DMS 273 treated with DMSO at 0.1 percent for 48 hours (cell line): ENCODE measurements at places on chromosomes 2 and 18.
A peak's percentile ranks its signal among the peaks of the same experiment; 100 is the strongest.

- DNase-seq = peak; percentile 88
Observed at GRCh38 chr18:80033181-80034067, 810 bp upstream of the RBFA start.

GRCh38 chr2:3768960-3769765 is 65.8 kb downstream of the DCDC2C start:
- DNase-seq = no peak

DNA sequence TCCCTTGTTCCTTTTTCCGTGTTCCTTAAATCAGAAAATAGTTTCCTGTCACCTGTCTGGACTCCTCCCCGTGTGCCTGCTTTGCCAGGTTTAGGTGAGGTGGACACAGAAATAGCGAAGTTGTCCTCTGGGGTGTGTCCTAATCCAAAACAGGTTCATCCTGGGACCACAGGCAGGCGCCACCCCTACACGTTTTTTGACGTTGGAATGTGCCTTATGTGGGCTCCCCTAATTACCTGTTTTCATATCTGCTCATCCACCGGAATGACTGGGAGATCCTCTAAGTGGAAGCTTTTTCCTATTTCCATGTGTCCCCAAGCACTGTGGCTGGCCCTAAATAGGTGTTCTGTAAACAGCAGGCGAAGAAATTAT is 49.0 kb upstream of the PAIP2B start:
- DNase-seq = no peak

GRCh38 chr18:78975699-78976335 is 3.8 kb upstream of the SALL3 start:
- DNase-seq = no peak

- DNase-seq = no peak
Observed at GRCh38 chr2:130371723-130372054, 15.8 kb downstream of the PTPN18 start.

- DNase-seq = peak; percentile 80
Observed at GRCh38 chr2:136305517-136306192, 187.7 kb upstream of the CXCR4 start.

DNA sequence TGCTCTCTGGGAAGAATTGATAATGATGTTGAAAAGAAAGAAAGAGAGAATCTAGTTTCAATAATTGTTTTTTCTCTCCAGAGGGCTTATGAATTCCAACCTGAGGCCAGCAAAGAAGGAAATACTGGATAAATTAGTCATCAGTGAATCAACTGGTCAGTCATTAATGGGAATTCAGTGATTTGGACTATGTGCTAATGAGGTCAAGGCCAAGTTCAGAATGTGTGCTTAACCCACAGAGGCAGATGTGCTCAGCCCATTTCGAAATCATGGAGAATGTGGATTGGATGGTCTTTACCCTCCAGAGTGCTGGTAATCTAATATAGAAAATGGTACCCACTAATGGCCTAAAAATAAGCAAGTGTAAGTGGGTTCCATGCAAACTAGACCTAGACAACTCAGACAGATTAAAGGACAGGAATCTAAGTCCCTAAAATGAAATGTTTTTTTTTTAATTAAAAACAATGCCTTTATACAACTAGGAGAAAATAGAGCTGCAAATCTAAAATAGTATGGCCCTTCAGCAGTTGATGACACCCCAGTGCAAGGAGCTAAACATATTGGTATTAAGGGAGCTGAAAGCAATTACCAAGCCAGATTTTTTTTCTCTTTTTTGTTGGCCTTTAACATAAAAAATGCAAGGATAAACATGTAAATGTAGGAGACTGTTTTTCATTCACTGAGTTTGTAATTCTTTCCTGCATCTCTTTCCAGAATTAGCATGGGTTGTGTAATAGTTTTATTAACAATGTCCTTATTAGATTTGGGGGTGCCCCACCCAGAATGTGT is 296.9 kb downstream of the SATB2 start:
- DNase-seq = no peak

DNA sequence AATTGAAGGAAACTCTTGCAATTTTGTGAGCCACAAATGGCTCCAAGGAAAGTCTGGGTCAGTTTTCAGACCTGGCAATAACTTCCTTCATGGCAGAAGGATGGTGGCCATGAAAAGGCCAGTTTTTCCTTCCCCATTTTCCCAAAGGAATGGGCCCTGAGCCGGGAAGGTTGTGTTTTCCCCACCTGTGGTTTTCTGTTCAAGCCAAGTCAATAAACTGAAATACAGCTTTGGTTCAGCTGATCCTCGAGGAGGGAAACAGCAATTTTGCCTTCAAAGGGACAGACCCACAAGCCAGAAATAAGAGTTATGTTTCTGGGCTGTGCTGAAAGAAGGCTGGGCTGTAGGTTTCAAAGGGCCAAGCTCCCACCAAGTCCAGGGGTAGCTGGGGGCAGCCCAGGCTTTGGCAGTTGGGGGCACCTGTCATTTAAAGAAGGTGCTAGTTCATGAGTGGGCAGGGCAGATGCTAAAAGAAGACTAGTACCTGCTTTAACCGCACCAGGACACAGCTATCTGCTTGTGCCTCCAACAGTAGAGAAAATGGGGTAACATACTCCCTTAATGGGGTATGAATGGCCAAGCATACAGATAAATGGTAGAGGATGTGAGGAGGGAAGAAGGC is 97.0 kb downstream of the TTC32 start:
- DNase-seq = no peak

DNA sequence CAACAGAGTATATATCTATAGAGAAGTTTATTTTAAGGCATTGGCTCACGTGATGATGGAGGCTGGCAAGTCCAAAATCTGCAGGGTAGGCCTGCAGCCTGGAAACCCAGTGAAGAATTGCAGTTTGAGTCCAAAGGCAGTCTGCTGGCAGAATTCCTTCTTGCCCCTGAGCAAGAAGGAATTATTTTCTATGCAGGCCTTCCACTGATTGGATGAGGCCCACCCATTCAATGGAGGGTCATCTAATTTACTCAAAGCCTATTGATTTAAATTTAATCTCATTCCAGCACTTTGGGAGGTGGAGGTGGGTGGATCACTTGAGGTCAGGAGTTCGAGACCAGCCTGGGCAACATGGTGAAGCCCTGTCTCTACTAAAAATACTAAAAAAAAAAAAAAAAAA is 30.4 kb upstream of the C18orf32 start:
- no peak for DNase-seq

DNA sequence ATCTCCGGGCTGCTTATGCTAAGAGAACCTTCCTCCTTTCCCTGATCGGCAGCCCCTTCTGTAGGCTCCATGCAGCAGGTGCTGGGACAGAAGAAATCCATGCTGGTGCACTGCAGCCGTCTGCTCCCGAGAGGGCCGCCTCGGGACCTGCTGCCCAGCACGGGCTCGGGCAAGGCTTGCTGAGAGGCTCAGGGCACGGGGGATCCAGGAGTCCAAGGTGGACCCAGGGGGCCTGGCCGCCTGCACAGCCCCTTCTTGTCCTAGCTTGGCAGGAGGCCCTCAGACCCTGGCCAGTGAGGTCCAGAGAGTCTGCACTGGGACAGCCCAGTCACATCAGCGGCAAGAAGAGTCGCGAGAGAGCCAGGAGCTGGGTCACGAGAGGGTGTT is 13.3 kb upstream of the DUSP2 start:
- no peak for DNase-seq

GRCh38 chr2:238513346-238513745 is 86.6 kb downstream of the ASB1 start:
- DNase-seq = no peak

- DNase-seq = no peak
Observed at GRCh38 chr2:157444641-157445040, 752 bp upstream of the CYTIP start.

- DNase-seq = no peak
Observed at GRCh38 chr18:47448956-47449355, 197.5 kb upstream of the SKOR2 start.

DNA sequence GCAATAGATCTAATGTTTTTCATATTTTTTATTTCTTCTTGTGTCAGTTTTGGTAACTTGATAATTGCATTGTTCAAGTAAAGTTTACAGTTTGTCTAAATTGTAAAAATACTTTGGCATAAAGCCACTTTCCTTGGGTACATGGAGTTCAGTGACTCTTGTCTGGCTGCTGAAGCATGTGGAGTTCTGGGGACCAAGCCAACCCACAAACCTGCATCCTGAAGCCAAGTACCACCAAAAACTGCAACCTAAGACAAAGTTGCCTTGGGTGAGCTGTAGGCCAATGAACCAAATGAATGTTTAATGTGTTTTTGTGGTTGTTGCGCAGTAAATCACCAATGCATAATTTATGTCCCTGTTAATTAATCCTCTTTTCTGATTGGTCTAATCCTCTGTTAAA is 872.6 kb downstream of the BCL11A start:
- DNase-seq = no peak

- no peak for DNase-seq
Observed at GRCh38 chr18:63586966-63587365, at the start of gene SERPINB13. Gene SERPINB13 (plus strand): TSS chr18:63587343. CDS start chr18:63588668, 1,325 bp downstream.

GRCh38 chr2:102317715-102318114 is 6.4 kb downstream of the IL1RL1 start:
- DNase-seq = no peak

GRCh38 chr2:174681099-174682006 is 82.9 kb downstream of the CHRNA1 start:
- DNase-seq = no peak

GRCh38 chr2:99678625-99679024 is 188.8 kb upstream of the REV1 start:
- DNase-seq = no peak

- no peak for DNase-seq
Observed at GRCh38 chr2:219220652-219221402, 2.1 kb upstream of the ABCB6 start.

DNA sequence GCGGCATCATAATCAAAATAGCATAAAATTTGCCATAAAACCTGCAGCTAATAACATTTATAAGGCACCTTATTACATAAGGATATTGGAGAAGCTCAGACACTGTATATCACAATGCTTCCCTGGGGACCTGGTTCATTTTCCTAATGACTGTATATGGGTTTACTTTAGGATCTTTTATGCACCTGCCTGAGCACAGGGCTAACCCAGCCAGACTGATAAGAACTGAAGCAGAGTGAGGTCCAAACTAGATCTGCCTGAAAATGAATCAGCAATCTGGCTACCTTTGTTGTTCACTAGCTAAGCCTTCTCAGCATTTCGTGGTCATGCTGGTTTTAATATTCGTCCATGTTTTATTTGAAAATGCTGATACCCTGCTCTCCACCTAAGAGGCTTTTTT is 1922.3 kb upstream of the CELF4 start:
- DNase-seq = no peak

GRCh38 chr2:239819091-239819973 is 205.8 kb downstream of the NDUFA10 start:
- DNase-seq = no peak

- DNase-seq = no peak
Observed at GRCh38 chr2:236529606-236530005, 40.0 kb upstream of the ACKR3 start.

- DNase-seq = no peak
Observed at GRCh38 chr2:20544153-20544747, 97.4 kb downstream of the RHOB start.

GRCh38 chr2:135821190-135821589 is 15.8 kb downstream of the LCT start:
- DNase-seq = no peak

DNA sequence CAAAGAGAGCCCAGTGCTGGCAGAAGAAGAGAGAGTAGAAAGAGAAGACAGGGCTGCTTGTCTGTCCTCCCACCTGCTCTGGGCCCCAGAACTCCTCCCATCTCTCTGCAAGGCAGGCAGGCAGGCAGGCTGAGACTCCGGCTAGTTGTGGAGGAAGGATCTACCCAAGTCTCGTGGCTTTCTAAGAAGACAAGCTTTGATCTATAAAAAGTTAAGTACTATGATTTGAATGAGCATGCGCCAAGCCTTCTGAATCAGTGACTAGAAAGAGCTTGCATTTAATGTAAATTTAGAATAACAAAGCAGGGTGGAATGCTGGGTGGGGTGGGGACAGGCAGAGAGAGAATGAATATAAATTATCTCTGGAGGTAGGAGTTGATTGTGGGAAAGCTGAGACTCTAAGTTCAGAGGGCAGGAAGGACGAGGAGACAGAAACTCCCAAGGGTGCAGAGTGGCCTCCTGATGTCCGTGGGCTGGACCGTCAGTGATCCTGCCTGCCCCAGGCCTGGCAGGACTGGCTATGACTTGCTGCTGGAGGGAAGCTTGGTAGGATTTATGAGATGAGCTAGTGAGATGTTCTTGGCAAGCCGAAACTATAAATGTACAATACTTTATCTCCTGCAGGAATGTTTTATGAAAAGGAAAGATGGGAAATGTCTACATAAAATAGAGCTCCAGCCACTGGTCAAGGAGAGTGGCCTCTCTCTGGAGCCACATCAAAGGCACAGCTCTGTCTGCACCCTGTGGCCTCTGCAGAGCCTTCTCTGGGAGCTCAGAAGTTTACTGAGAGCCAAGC is 447.5 kb downstream of the TNS1 start:
- DNase-seq = no peak

- DNase-seq = no peak
Observed at GRCh38 chr18:79949697-79950487, 1.6 kb downstream of the SLC66A2 start.

DNA sequence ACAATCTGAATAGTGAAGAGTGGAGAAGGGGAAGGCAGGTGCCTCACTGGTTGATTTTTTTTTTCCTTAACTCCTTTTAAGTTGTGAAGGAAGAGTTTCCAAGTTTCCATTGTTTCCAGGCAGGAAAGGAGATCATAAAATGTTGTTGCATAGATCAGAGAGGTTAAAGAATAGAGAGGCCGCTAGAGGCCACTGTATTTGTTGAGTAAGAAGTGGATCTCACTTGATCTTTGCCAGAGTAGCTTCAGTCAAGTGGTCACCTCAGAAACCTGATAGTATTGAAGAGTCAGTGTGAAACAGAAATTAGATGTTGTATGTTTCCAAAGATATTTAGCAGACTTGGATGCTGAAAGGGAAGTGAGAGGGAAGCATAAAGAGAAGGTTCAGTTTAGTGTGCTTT is 17.6 kb downstream of the CTNNA2 start:
- no peak for DNase-seq

GRCh38 chr2:232741294-232741693 is 35.1 kb downstream of the KCNJ13 start:
- DNase-seq = no peak

DNA sequence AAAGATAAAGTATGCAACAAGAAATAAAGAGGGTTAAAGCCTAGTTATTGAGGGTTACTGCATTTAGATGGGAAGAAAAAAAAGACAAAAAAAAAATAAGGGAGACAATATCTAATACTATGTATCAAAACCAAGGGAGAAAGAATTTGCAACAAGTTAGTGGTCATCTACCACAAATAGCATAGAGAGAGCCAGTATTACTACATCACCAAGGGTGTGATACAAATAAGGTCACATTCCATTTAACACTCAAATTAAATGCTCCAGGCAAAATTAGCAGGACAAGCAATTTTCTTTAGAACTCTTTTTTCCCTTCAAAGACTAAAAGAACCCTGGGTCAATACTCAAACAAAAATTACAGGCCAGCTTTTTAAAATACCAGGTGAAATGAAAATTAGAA is 115.1 kb upstream of the GULP1 start:
- DNase-seq = no peak

- no peak for DNase-seq
Observed at GRCh38 chr18:78305789-78306188, 673.8 kb upstream of the SALL3 start.

DNA sequence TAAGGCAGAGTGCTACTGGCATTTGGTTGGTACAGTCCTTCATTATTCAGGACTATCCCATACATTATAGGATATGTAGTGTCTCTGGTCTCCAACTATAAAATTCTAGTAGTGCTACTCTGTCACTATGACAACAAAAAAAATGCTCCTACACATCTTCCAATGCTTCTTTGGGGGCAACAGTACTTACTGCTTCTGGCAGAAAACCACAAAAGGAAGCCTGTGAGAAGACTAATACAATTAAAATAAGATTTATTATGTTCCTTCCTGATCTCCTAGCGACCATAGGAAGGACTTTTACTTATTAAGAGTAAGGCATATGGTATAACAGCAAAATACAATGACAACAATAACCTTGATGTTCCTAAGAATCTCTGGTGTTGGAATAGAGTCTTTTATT is 48.4 kb upstream of the CPO start:
- no peak for DNase-seq
